ENCODE measurements at places on chromosomes 2 and 18. TPM values are rescaled to one million over a fixed set of nuclear protein-coding genes. Genes with fewer than 3 reads are reported as not detected.

ANO7 gene
- 0.81 TPM for polyA plus RNA-seq

DUSP19 gene
- polyA plus RNA-seq, result 0.85 TPM

ANKRD12 gene
- 1.1 TPM for polyA plus RNA-seq

FSIP2 gene
- polyA plus RNA-seq, result not detected

PARD3B gene
- polyA plus RNA-seq, result 0.87 TPM

AQP12A gene
- not detected for polyA plus RNA-seq

DNA sequence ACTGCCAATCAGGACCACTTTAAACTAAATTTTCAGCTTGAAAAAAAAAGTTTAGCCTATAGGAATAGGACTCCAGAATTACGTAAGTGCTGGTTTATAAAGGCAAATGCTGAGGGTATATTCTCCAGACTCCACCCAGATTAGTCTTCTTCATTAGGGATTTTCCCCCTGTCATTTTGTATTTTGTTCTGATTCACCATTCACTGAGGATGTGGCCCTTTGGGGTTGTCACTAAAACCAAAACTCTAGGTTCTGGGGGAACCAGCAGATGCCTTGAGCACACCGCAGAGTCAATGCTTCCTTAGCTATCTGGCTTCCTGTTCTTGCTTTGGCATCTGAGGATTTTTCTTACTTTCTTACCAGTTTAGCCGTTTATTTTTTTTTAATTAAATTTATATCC is 10.5 kb downstream of the SCYGR4 start:
- H3K27ac ChIP-seq, result no peak overlapping the region
- H3K27me3 ChIP-seq, result no peaks in the 10 kb centered on the region
- no peak for DNase-seq
- peaks cover 5% of the 10 kb centered on the region for H3K4me1 ChIP-seq

DNA sequence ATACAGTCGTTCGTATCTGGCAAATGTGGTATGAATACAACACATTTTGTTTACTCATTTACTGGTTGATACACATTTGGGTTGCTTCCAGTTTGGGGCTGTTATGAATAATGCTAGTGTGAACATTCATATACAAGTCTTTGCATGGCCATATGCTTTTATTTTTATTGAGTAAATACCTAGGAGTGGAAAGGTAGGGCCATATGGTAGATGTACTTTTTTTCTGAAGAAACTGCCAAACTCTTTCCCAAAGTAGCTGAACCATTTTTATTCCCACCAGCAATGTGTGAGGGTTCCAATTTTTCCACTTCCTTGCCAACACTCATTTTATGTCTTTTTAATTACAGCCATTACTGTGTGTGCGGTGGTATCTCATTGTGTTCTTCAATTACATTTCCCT is 496.2 kb upstream of the NRXN1 start:
- no peaks in the 10 kb centered on the region for H3K36me3 ChIP-seq
- H3K4me3 ChIP-seq, result no peak overlapping the region
- no peak overlapping the region for H3K27ac ChIP-seq
- no peak for DNase-seq

DNA sequence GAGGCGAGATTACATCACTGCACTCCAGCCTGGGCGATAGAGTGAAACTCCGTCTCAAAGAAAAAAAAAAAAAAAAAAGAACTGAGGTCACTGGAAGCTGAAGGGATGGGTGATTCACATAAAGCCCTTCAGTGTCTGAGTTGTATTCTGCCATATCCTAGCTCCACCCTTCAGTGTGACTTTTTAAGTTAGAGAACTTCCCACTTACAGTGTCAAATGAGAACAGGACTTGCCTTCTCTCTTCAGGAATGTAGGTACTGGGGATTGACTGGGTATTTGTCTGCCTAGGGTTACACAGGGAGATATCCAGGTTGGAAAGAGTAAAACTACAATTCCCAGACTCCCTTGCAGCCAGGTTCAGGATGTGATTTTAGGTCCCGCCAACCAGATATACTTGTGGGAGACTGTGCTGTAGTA is 37.9 kb downstream of the EHD3 start:
- H3K27me3 ChIP-seq, result no peaks in the 10 kb centered on the region
- H3K4me1 ChIP-seq, result peaks cover 8% of the 10 kb centered on the region
- H3K27ac ChIP-seq, result no peak overlapping the region
- no peaks in the 10 kb centered on the region for H3K36me3 ChIP-seq
- DNase-seq, result no peak

DNA sequence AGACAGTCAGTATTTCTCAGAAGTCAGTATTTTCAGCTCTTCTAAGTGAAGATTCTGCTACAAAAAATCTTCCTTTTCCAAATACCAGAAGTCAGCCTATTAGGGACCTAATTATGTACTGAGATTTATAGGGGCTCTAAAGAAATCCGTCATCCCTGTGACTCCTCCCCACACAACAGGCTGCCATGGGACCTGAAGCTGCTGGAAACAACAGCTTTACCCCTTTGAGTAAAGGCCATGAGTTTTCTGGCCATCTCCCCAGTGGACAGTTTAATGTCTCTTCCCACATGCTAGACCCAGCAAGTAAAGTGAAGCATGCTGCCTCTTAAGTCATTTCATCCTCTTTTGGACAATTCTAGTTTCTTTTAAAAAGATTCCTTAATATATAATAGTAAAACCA is 255.7 kb upstream of the ACVR2A start:
- no peaks in the 10 kb centered on the region for H3K36me3 ChIP-seq
- H3K27ac ChIP-seq, result no peak overlapping the region
- H3K4me1 ChIP-seq, result no peaks in the 10 kb centered on the region
- DNase-seq, result no peak
- no peak overlapping the region for H3K4me3 ChIP-seq

GRCh38 chr2:50551018-50551726 is 480.8 kb downstream of the NRXN1 start:
- no peaks in the 10 kb centered on the region for H3K36me3 ChIP-seq
- H3K27ac ChIP-seq, result no peak overlapping the region
- H3K4me1 ChIP-seq, result no peaks in the 10 kb centered on the region
- no peak for DNase-seq
- no peaks in the 10 kb centered on the region for H3K27me3 ChIP-seq

DNA sequence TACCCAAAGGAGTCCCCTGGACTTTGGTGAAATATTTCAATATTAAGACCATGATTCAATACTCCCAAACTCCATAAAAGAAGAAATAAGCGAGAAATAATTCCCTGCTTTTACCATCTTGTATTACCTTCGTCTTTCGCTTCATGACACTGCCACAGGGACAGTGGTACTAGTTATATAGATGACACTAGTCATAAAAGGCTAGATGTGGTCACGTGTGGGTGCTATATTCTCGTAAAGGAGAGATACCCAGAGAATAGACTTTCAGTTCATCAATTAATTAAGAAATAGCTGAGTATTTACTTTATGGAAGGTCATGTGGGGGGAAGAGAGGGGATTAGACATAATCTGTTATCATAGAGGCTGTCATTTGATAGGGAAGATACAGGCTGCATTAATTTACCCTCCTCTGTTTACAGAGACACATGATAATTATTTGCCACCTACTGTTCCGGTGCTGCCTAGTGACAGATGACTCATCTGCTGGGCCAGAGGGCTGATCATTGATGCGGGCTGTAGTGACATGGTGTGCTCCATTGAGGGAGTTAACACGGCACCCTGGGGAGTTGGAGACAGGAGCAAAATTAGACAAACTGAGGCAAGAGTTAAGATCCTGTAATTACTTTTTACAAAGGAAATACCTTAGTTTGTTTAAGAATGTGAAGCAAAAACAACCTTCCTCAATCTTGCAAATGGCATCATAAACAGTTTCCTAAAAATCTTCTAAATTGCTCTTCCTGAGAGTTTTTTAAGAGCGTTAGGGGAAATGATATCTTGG is 78.2 kb upstream of the ITGB6 start:
- H3K36me3 ChIP-seq, result peaks cover 78% of the 10 kb centered on the region
- peaks cover 9% of the 10 kb centered on the region for H3K4me1 ChIP-seq
- no peaks in the 10 kb centered on the region for H3K27me3 ChIP-seq

DNA sequence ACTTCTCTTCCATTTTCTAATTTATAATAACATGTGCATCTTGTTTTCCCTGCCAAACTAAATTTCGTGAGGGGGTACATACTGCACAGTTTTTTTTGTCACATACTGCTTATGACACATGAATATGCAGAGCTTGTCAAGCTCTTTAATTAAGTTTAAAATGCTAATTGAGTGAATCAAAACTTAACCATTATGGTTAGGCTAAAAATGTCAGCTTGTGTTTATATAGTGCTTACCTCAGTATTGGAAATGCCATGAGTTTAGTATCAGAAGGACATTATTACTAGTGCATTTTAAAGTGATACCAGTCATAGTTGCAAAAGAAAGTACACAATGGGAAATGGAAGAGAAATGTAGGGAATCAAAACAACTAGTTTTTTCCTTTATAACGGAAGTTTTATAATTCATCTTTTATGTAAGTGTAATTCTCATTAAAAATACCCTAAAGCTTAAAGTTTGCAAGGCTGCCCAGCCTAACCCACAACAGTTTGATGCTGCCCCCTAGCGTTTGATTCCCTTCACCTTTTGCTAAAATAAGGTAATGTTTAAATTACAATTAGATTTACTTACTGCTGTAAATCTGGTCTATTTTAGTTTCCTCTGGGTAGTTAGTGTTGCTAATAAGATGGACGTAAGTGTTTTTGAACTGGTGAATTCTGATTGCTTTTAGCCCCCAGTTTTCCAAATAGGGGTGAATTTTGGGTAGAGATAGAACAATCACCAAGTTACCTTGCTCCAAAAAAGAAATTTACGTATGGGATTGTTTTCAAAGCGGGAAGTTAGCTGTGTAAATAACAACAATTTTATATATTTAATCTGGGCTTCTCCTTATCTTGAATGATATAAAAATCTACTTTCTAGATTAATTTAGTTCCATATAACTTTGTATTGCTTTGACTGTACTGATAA is 3.2 kb downstream of the SLC39A10 start:
- DNase-seq, result peak; percentile 50
- H3K27me3 ChIP-seq, result no peaks in the 10 kb centered on the region
- H3K4me1 ChIP-seq, result peaks cover 14% of the 10 kb centered on the region
- H3K4me3 ChIP-seq, result peak overlapping the region; percentile 92

DNA sequence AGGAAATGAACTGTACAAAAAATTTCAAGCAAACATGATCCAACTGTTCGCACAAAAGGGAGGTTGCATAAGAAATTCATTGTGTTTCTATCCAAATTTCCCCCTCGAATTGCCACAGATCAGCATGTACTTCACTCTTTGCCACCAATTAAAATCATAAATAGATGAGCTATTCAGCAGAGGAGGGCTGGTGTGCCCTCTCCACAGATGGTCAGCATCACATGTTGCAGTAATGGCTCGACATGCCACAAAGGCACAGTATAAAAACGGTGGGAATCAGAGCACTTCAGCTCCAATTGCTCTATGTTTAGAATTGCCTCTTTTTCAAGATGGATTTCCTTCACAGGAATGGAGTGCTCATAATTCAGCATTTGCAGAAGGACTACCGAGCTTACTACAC is at the start of gene G6PC2:
Gene G6PC2 (plus strand): TSS at position 289 of the 400 bp plus-strand sequence. CDS start 41 bp downstream, at position 330.
- no peak within 1 kb of the TSS for H3K4me3 ChIP-seq
- H3K36me3 ChIP-seq, result no peaks in the 10 kb centered on the region
- no peak for DNase-seq
- H3K27me3 ChIP-seq, result no peaks in the 10 kb centered on the region

DNA sequence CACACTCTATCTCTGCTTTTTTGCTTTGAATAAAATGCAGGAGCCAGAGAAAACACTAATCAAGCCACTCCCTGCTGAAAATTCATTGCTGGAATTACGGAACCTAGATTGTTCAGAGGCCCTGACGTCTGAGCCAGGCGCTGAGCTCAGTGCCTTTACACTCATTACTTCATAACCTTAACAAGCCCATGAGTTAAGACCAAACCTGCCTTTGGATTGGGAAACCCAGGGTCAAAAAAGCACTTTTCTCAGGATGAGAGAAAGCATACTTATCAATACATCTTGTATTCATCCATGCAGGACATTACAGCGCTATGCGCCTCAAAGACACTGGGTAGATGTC is 762 bp downstream of the INO80C start:
- H3K4me3 ChIP-seq, result peak overlapping the region; percentile 84
- H3K4me1 ChIP-seq, result peaks cover 9% of the 10 kb centered on the region
- DNase-seq, result no peak

DNA sequence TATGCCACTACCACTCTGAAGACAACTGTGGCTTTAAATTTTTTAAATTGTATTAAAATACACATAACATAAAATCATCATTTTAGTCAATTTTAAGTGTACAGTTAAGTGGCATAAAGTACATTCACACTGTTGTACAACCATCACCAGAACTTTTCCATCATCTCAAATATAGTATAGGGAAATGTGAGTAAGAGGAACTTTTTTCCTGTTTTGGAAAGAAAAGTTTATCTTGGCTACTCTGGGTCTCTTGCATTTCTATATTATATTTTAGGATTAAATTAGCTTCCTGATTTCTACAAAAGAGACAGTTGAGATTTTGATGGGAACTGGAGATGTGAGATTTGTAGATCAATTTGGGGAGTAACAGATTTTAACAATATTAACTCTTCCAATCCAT is 3.3 kb downstream of the TPGS2 start:
- peaks cover 9% of the 10 kb centered on the region for H3K4me1 ChIP-seq
- peaks cover 11% of the 10 kb centered on the region for H3K36me3 ChIP-seq
- H3K27me3 ChIP-seq, result no peaks in the 10 kb centered on the region
- H3K4me3 ChIP-seq, result no peak overlapping the region
- no peak for DNase-seq

GRCh38 chr2:241948901-241949735 is 79.6 kb downstream of the RTP5 start:
- H3K4me1 ChIP-seq, result peaks cover 4% of the 10 kb centered on the region
- H3K36me3 ChIP-seq, result no peaks in the 10 kb centered on the region
- H3K27me3 ChIP-seq, result no peaks in the 10 kb centered on the region
- H3K27ac ChIP-seq, result no peak overlapping the region
- H3K4me3 ChIP-seq, result no peak overlapping the region

- no peak overlapping the region for H3K4me3 ChIP-seq
- DNase-seq, result no peak
- H3K27me3 ChIP-seq, result no peaks in the 10 kb centered on the region
- H3K27ac ChIP-seq, result no peak overlapping the region
- no peaks in the 10 kb centered on the region for H3K36me3 ChIP-seq
- peaks cover 11% of the 10 kb centered on the region for H3K4me1 ChIP-seq
Measured at GRCh38 chr2:172550419-172550818, 5.5 kb upstream of the PDK1 start.

- H3K4me1 ChIP-seq, result no peaks in the 10 kb centered on the region
- DNase-seq, result no peak
- H3K27ac ChIP-seq, result no peak overlapping the region
- no peaks in the 10 kb centered on the region for H3K27me3 ChIP-seq
- no peaks in the 10 kb centered on the region for H3K36me3 ChIP-seq
- no peak overlapping the region for H3K4me3 ChIP-seq
Measured at GRCh38 chr2:171287611-171288010, 126.9 kb upstream of the TLK1 start.

- H3K4me3 ChIP-seq, result no peak overlapping the region
- peaks cover 7% of the 10 kb centered on the region for H3K4me1 ChIP-seq
- no peaks in the 10 kb centered on the region for H3K36me3 ChIP-seq
- no peaks in the 10 kb centered on the region for H3K27me3 ChIP-seq
- DNase-seq, result no peak
Measured at GRCh38 chr2:224969095-224969494, 73.2 kb downstream of the DOCK10 start.

GRCh38 chr2:113768770-113769169 is 12.3 kb upstream of the SLC35F5 start:
- no peak overlapping the region for H3K27ac ChIP-seq
- H3K4me3 ChIP-seq, result no peak overlapping the region
- no peaks in the 10 kb centered on the region for H3K36me3 ChIP-seq
- H3K4me1 ChIP-seq, result no peaks in the 10 kb centered on the region

Data from SK-N-SH (cell line).